ENCODE measurements at places on chromosomes 3 and 15.

GRCh38 chr15:90679959-90680358, 37.2 kb upstream of the BLM start:
- DNase-seq = no peak

- no peak for DNase-seq
These were observed 567.1 kb downstream of the EDEM1 start for GRCh38 chr3:5754602-5755001.

- no peak for DNase-seq
These were observed 9.8 kb upstream of the SEMA4B start for GRCh38 chr15:90191344-90191687.

DNA sequence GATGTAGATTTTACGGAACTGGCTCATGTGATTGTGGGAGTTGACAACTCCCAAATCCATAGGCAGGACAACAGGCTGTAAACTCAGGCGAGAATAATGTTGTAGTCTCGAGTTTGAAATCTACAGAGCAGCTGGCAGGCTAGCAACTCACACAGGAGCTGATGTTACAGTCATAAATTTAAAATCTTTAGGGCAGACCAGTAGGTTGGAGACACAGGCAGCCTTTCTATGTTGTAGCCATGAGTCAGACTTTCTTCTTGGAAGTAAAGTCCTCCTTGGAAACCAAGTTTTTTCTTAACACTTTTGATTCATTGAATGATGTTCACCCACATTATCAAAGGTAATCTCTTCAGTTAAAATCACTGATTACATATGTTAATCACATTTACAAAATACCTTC, 89.1 kb upstream of the ALCAM start:
- no peak for DNase-seq

DNA sequence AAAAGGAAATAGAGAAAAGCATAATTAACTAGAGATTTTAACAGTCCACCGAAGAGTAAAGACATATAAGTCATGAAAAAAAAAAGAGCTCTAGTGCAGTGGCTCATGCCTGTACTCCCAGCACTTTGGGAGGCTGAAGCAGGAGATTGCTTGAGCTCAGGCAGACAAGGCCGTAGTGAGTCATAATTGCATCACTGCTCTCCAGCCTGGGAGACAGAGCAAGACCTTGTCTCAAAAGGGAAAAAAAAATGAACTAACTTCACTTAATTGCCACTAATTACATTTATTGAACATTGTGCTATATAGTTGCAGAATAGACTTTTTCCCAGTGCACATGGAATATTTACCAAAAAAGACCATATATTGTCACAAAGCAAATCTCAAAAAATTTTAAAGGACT, 221.8 kb downstream of the CBLB start:
- no peak for DNase-seq

DNA sequence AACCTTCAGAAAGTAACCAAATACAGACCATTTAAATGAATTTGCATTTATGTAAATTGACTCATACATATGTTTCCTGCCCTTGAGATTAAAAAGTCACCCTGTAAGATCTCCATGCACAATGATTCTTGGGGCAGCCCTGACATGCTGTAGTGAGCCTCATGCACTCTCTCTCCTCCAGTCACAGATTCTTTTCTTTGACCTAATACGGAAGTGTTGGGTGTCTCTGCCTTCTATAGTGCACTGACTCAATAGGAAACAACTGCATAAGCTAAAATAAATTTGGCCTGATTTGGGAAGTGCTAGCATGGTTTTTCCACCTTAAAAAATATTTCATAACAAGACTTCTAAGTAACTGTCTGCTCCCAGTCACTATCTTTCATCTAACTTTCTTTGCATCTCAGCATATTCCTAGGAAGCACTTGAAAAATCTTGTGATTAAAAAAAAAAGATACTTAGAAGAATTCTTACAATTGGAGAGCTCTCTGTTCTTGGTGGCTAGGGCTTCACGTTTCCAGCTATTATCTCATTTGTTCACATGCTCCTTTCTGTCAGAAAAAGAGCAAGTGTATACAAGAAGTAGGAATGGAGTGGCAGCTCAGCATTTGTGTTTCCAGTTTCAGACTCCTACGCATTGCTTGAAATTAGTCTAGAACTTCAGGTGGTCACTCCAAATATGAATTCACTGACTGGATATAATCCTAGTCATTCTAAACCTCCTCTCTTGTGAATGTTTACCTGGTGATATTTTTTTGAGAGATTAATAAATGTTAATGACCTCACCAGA, 207.9 kb upstream of the COL8A1 start:
- no peak for DNase-seq

DNA sequence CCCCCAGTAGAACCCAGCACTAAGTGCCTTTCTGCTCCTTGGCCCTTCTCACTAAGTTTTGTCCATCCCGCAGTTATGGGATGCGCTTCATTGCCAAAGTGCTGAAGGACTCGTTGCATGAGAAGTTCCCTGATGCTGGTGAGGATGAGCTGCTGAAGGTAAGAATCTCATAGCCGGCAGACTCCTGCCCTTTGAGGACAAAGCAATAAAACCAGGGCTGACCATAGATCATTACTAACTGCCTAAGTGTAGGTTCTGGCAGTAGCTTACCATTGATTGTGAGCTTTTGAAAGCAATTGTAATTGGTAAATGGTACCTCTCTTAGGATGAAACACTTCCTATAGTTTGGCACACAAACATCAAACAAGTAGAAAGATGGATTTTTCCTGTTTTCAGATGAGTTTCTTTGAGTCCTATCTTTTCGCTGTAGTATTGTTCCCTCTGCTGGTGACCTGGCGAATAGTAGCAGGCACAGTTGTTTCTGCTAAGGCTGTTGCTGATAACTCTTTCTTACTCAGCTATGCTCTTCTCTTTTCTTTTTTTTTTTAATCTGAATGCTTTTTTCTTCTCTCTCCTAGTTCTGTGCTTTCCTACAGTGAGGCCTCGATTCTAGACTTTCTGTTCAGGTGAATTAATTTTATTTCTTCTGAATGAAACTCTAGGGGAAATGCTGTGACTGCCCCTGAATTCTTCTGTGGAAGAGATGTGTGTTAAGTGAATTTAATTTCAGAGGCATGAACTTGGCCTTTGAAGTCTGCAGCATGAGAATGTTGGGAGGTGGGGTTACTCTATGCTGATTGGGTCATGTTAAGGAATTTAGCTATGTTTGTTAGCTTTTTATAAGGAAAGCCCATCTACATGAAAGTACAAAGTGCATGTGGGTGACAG, 47.4 kb upstream of the CRTC3 start:
- peak; percentile 4 for DNase-seq

- DNase-seq = no peak
These were observed 36.2 kb downstream of the ZPLD1 start for GRCh38 chr3:102471001-102471400.

GRCh38 chr3:13364602-13365271, 55.4 kb downstream of the NUP210 start:
- no peak for DNase-seq

- DNase-seq = no peak
These were observed 14.5 kb upstream of the PRKCI start for GRCh38 chr3:170207717-170208116.

DNA sequence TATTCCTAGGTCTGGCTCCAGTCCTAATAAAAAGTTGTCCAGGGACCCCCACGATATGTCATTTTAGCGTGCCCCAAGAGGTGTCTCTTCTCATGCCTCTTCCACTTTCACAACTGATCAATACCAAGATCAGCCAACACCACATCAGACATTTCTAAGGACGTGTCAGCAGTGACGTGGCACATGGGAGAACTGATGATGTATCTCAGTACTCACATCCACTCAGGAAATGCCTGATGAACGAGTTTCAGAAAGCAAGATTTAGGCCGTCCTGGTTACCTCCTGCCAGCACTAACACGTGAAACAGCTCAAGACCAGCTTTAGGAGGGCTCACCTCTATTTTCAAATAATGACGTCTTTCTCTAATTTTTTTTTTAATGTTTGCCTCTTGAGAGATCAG, 19.6 kb downstream of the VGLL4 start:
- DNase-seq = peak; percentile 8

- DNase-seq = no peak
These were observed at the start of gene HTR3D for GRCh38 chr3:184031187-184031792. Gene HTR3D (plus strand): TSS chr3:184031742. CDS start chr3:184031742, 0 bp downstream.

GRCh38 chr15:101177866-101178265, 74.0 kb downstream of the CHSY1 start:
- DNase-seq = no peak

- DNase-seq = no peak
These were observed 35.7 kb upstream of the TMOD3 start for GRCh38 chr15:51793521-51794305.

DNA sequence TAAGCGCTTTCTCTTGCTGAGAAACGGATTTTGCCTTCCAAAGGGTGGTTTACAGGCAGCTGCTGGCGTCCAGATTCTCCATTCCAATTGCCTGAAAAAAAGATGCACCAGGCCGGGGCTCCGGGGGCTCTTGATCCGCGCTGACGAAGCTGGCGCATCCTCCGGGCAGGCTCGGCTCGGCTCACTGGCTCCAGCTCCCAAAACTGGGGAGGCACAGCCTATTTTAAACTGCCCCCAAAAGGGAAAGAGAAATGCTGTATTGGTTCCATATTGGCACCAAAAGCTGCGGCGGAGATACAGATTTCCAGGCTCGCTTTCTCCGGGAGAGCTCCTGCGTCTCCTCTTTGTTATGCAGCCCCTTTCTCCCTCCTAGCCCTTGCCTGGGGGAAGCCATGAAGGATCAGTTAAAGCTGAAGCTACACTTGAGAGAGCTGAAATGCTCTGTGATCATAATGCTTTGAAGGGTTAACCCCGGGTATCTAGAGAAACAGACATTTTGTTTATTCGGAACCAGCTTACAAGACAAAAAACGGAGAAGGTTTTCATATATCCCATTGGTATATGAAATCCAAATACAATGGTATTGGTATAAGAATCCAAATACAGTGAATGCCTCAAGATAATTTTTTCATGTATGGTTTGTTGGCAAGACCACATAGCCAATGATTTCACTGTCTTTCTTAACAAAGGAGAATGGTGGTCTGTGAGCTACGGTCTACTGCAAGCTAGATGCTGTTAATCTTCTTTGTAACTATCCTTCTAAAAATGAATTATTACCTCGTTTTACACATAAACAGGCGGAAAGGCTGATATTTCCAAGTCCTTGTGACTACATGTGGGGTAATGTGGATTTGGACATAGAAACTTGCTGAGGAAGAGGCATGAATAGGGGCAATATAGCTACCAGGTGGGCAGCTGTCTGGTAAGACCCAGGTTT, 693 bp downstream of the CD200 start:
- DNase-seq = no peak

DNA sequence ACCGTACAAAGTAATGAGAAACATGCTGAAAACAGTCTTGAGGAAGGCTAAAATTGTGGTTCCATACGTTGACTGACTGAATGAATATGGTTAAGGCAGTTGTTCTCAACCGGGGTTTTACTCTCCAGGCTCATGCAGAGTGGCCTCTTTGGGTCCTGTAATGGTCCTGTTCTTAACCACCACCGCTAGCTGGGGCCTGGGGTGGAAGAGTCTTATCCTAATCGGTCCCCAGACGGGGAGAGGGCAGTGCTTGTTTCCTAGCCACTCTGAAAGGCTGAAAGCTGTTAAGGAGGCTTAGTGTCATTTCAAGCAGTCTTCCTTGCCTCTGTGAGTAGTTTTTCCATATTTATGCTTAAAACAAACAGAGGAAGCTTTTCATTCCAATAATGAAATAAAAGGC, 32.0 kb downstream of the SELENOT start:
- no peak for DNase-seq

GRCh38 chr3:106030627-106030963, 161.8 kb upstream of the CBLB start:
- no peak for DNase-seq

DNA sequence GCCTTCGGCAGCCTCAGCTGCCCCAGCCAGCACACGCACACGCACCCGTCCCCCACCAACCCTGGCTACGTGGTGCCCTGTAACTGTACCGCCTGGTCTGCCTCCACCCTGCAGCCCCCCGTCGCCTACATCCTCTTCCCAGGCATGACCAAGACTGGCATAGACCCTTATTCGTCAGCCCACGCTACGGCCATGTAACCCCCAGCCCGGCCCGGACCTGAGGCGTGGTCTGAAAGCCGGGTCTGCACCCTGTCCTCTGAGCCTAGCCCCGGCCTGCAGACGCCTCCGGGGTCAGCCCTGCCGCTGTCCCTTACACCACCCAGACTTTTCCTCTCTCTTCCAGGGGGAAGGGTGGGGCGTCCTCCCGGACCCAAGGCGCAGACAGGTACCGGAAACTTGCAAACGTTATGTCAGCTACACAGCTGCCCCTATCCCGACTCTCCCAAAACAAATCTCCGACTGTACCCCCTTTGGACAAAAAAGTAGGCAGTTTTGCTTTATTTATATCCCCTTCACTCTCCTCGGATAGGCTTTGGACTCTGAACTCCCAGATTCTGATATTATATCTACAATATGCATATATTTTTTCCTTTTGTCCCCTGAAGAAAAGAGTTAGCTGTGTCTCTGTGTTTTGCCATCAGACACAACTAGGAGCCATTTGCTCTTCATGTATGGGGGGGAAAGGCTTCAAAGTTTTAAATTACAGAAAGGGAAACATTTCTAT, 1.4 kb downstream of the SOX14 start:
- no peak for DNase-seq

GRCh38 chr3:118974356-118975097, 60.1 kb downstream of the IGSF11 start:
- DNase-seq = no peak

- no peak for DNase-seq
These were observed 678.8 kb downstream of the MCTP2 start for GRCh38 chr15:94910166-94910565.

DNA sequence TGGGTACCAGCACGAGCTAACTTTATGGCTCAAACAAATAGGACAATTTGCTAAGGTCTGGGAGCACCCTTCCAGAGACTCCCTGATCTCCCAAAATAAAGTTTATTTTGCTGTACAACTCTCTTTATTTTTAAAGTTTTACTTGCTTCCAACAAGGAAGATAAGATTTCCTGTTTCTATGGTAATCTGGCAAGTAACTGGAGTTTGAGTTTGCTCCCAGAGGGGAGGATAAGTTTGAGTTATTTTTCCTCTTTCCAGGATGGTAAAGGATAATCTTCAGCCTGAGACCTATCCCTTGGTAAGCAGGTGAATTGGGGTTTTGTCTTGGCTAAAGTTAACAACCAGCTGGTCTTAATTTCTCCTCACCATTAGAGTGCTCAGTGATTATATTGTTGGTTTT, 1019.4 kb upstream of the ALCAM start:
- no peak for DNase-seq

DNA sequence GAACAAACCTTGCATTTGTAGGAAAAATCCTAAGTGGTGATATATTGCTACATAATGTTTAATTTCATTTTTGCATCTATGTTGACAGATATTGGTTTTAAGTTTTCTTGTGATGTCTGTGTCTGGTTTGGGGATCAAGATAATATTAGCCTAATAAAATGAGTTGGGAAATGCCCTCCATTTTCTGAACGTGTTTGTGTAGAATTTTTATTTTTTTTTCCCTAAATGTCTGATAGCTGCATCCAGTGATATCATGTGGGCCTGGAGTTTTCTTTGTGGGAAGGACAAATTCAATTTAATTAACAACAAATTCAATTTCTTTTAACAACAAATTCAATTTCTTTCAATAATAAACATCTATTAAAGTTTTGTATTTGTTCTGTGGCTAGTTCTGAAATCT, 35.1 kb downstream of the NEDD4 start:
- DNase-seq = no peak

- DNase-seq = no peak
These were observed at the start of gene CALML4 for GRCh38 chr15:68204776-68205557. Gene CALML4 (minus strand): TSS chr15:68205332. CDS start chr15:68205247, 85 bp downstream.

GRCh38 chr3:193865339-193865738, 270.6 kb upstream of the HES1 start:
- no peak for DNase-seq

GRCh38 chr3:21750831-21751391, at the start of gene ZNF385D:
Gene ZNF385D (minus strand): TSS chr3:21751210. CDS start chr3:21750916, 294 bp downstream.
- DNase-seq = no peak

Measured in activated CD4-positive, CD25-positive, alpha-beta regulatory T cell (primary cell).